ENCODE measurements at places on chromosomes 12 and 14. TPM values are rescaled to one million over a fixed set of nuclear protein-coding genes. Genes with fewer than 3 reads are reported as not detected.

- DNase-seq: no peak
These were observed 13.9 kb downstream of the TMEM119 start for GRCh38 chr12:108583991-108584390.

GRCh38 chr14:59849411-59850130 is 21.0 kb downstream of the RTN1 start:
- DNase-seq: no peak

DNA sequence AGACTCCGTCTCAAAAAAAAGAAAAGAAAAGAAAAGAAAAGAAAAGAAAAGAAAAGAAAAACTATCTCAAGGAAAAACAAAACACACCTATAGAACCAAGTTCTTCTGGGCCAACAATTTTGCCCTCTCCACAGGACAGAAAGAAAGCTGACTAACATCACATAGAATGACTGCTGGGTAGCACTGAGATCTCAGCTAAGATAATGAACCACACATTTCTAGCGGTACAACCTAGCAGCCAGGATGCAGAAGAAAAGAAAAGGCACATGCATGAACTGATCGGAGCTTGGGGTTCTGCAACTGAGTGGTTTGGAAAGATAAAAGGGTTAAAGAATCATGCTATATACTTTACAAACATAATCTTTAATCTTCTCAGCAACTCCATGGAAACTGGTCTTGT is 19.5 kb downstream of the TMED10 start:
- no peak for DNase-seq

GRCh38 chr12:19066475-19067001 is 63.0 kb upstream of the PLEKHA5 start:
- no peak for DNase-seq

DNA sequence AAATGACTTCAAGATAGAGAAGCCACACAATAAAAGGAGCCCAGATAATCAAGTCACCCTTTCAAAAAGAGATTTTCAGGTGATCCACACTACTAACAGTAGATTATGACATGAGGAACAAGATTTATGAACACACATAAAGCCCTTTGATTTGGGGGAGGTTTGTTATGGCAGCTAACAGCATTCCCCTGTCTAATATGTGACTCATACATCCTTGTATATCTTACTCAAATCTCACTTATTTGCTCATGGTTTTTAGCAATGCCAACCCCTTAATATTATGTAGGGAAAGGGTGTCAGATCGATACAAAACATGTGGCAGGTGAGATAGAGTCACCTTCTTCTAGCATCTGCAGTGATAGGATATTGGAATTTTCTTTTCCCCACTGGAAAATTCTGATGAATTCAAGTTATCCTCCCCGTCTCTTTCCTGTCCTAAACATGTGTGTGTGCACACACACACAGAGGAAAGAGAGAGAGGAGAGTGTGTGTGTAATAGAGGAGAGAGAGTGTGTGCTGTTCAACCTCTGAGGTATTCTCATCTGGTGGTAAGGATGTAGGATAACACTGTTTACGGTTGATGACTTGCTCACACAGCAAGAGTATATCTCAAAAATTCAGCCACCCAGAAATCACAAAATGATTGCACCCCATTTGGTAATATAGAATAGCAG is 319.9 kb downstream of the KCNC2 start:
- peak; percentile 16 for DNase-seq

DNA sequence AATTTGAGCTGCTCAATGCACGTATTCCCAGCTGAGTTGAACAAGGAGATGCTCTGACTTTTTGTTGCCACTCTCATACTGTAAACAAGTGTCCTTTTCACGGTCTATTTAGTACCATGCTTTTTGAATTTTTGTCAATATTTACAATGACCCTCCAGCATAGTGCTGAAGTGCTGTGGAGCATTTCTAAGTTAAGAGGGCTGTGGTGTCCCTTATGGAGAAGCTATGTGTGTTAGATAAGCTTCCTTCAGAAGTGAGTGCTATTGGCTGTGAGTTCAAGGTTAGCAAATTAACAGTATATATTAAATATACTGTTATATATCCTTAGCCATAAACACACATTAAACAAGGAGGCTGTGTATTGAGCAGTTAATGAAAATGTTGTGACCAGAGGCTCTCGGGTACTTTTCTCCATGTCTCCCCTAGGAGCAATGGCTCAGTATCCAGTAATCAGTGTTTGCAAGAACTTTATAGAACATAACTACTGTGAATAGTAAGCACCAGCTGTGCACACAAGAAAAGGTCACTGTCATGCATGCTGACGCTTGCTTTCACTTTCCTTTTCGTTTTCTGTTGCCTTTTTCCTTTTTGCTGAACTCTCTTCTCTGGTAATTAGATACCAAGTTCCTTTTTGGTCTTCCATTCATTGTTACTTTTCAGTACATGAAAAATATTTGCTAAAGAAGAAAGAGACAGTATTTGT is 187.2 kb upstream of the NEDD1 start:
- DNase-seq: peak; percentile 57

GRCh38 chr12:62006076-62006732 is 254.0 kb upstream of the USP15 start:
- DNase-seq: no peak

GRCh38 chr14:50823762-50824636 is 7.0 kb downstream of the NIN start:
- DNase-seq: no peak

Gene BIN2
- polyA plus RNA-seq: 7.0 TPM

Gene KCNC2
- polyA plus RNA-seq: 0.42 TPM

Gene SERPINA5
- 5.3 TPM for polyA plus RNA-seq

Gene CCDC175
- 1.5 TPM for polyA plus RNA-seq

All from large intestine (tissue), 12 donors.